ENCODE measurements at places on chromosomes 7 and 10.
A peak's percentile ranks its signal among the peaks of the same experiment; 100 is the strongest.

- DNase-seq: no peak
Observed at GRCh38 chr10:124697837-124698544, 46.2 kb downstream of the FAM53B start.

GRCh38 chr10:87862679-87863052, 667 bp downstream of the KLLN start:
- peak; percentile 54 for DNase-seq

GRCh38 chr10:16741540-16741939, 75.7 kb downstream of the RSU1 start:
- no peak for DNase-seq

- DNase-seq: no peak
Observed at GRCh38 chr10:69828144-69828870, 26.6 kb downstream of the COL13A1 start.

- no peak for DNase-seq
Observed at GRCh38 chr10:47239211-47239610, 60.8 kb upstream of the GDF10 start.

DNA sequence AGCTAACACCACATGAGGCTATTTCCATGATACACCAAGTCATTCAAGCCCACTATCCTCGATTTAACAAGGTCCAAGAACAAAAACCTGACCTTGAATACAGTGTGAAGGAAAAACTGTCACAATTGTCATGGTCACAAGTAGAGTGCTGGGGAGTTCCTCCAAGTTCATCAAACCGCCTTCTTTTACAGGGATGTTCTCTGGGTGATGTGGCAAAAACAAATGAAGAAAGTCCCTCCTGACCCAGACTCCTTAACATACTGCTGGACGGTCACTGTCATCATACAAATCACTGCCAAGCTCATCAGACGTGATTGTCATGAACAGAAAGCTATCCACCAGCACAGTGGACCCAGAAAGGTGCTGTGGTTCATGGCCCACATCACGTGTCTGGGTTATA, 28.9 kb downstream of the HIPK2 start:
- DNase-seq: no peak

GRCh38 chr7:123647106-123647730, 8.4 kb upstream of the LMOD2 start:
- DNase-seq: no peak

DNA sequence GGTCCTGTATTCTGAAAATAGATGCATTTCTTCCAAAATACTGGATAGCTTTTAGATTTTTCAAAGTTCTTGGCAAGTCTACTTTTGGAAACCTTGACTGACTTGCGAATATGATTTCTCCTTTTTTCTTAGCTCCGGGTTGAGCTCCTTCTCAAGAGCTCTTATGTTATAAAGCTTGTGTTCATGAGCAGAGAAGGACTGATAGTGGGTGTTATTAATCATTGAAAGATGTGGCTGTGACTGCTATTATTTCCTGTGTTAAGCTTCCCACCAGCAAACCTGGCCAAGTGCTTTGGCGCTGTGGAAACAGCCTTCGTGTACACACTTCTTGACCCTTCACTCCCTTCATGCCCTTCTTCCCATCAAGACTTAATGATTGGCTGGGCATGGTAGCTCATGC, 98.2 kb downstream of the KIAA1217 start:
- no peak for DNase-seq

DNA sequence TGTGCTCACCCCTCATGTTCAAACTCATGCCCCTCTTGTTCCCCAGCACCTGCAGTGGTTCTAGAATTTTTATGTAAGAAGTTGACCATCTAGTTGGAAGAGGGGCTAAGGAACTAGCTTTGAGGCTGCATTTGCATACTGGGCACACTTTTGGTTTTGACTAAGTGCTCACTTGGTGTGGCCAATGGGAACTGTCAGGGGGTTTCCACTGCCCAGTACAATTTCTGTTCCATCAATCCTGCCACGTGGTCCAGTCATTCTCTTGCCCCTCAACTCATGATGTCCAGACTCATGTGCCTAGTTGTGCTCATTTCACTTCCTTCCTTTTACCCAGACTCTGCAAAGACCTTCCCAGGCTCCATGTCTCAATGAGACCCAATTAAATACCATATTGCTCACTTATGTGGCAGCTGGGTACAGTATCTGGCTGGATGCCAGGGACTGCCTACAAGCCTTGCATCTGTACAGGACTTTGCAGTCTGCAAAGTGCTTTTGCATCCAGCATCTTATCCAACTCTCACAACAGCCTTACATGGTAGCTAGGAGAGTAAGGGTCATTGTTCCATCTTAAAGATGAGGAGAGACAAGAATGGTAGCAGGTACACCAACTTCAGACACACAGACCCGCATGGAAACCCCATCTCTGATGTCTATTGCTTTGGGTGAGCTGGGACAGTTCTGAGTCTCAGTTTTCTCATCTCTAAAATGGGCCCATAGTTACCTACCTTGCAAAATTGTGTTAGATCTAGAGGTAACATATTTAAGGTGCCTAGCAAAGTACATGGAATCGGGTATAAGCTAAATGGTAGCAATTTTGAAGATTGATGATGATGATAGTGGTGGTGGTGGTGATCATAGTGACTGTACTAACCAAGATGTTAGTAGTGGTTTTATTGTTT, 30.1 kb upstream of the KCNMA1 start:
- peak; percentile 62 for DNase-seq

- DNase-seq: no peak
Observed at GRCh38 chr10:35056133-35056532, 34.0 kb downstream of the CUL2 start.

- DNase-seq: no peak
Observed at GRCh38 chr7:147567043-147567442, 1023.5 kb upstream of the C7orf33 start.
